Parietal lobe (tissue), 2 donors: ENCODE measurements at places on chromosomes 16 and 17. TPM values are rescaled to one million over a fixed set of nuclear protein-coding genes. Genes with fewer than 3 reads are reported as not detected.

The SOST gene
- total RNA-seq: not detected

The CCDC200 gene
- not detected for total RNA-seq

The ADAM11 gene
- 23.2 TPM for total RNA-seq

The PRKCB gene
- 81.4 TPM for total RNA-seq

The NPIPB4 gene
- 207 TPM for total RNA-seq

The RBFOX1 gene
- total RNA-seq: 198 TPM

The UMOD gene
- total RNA-seq: not detected

The CA4 gene
- not detected for total RNA-seq

The TNS4 gene
- not detected for total RNA-seq

The CLUH gene
- total RNA-seq: 42.9 TPM

The ADORA2B gene
- total RNA-seq: 3.1 TPM

The RNF135 gene
- total RNA-seq: 1.9 TPM

The CHP2 gene
- 0.31 TPM for total RNA-seq

The FMNL1 gene
- 7.5 TPM for total RNA-seq

The TIGD7 gene
- total RNA-seq: 24.1 TPM

The PRRT2 gene
- 36.0 TPM for total RNA-seq

The LGALS9B gene
- not detected for total RNA-seq

The MPV17L gene
- total RNA-seq: 11.3 TPM

The C16orf96 gene
- 0.63 TPM for total RNA-seq

The STXBP4 gene
- total RNA-seq: 44.8 TPM

The IRX5 gene
- total RNA-seq: not detected

The SLC16A6 gene
- 0.94 TPM for total RNA-seq

The PPL gene
- total RNA-seq: 0.94 TPM

The CCDC92B gene
- total RNA-seq: 2.8 TPM

The HBA2 gene
- 363 TPM for total RNA-seq

The CCL8 gene
- total RNA-seq: not detected

The KRTAP4-1 gene
- total RNA-seq: not detected

The ITFG1 gene
- total RNA-seq: 165 TPM

The CHST5 gene
- total RNA-seq: 0.94 TPM

The SMIM5 gene
- total RNA-seq: 0.31 TPM

The TEKT5 gene
- 2.8 TPM for total RNA-seq

The ASGR2 gene
- not detected for total RNA-seq

The AANAT gene
- not detected for total RNA-seq

The SULT1A3 gene
- 7.8 TPM for total RNA-seq

The MYH1 gene
- total RNA-seq: not detected

The SRCAP gene
- 47.3 TPM for total RNA-seq

The PYY gene
- not detected for total RNA-seq

The MON1B gene
- total RNA-seq: 11.0 TPM

The CIBAR2 gene
- not detected for total RNA-seq

The USH1G gene
- not detected for total RNA-seq

The FOXF1 gene
- 0.31 TPM for total RNA-seq

The MT1H gene
- total RNA-seq: not detected

The KRTAP4-9 gene
- total RNA-seq: not detected
